ENCODE measurements at places on chromosomes 2 and 18.

- DNase-seq = no peak
These were observed 323.5 kb upstream of the TANK start for GRCh38 chr2:160836755-160837154.

GRCh38 chr2:201779901-201780673 is 646 bp downstream of the ALS2 start:
- no peak for DNase-seq

DNA sequence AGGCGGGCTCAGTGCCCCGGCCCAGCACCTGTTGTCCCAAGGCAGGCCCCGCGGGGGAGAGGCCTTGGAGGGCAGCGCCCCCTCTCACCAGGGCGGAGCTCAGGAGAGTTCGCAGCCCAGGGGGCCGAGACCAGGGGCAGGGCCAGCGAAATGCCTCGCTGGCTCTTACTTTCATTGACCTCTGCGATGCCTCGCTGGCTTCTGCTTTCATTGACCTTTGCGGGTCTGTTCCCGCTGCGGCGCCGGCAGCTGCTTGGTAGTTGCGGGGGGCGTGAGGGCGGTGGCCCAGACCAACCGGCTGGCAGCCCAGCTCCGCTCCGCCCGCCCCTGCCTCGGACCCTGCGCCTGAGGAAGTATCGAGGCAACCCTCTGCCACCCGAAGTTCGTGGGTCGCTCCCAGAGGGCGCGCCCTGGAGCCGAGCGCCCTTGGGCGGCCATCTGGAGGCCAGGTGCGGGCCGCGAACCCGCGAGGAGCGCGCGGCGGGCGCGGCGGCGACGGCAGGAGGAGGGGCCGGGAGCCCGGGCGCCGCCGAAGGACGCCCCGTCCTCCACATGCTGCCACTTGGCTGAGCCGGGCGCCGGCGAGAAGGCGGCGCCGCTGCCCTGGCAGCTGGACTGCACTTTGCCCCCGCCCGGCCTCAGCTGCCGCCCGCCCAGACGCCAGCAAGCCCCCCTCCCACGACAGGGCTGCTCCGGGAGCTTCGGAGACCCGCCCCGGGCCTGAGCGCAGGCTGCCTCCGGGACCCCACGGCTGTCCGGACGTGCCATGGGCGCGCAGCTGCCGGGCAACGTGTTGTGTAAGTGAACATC is 118.0 kb upstream of the MSTN start:
- peak; percentile 46 for DNase-seq

- DNase-seq = no peak
These were observed 100.0 kb upstream of the HDAC4 start for GRCh38 chr2:239500574-239501550.

DNA sequence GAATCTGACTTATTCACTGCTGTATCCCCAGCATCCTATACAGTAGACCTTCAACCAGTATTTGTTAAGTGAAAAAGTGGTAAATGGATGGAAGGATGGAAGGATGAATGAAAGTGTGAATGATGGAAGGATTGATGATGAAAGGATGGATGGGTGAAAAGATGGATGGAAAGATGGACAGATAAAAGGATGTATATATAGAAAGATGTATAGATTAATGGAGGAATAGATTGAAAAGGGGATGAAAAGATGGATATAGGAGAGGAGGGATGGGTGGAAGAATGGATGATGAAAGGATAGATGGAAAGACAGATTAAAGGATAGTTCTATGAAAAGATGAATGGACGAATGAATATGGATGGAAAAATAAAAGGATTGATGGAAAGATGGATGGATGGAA is 50.0 kb downstream of the PSD4 start:
- no peak for DNase-seq

DNA sequence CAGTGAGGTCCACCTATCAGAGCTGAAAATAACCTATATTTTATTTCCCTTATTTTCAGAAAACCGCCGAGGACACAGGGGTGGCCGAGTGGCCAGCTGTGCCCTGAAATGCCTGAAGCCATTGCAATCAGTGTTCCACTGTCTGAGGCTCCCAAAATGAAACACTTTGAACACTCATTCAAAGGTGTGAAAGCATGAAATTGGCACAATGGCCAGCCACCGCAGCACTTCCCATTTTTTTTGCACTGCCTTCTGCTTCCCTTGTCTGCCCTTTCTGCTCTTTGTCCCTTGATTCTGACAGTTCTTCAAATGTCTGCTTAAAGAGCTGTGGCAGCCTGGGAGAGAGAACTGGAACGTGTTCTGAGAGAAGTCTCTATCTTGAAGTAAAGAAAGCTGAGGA is 1127.5 kb upstream of the CELF4 start:
- DNase-seq = no peak

- DNase-seq = peak; percentile 40
These were observed 232.5 kb upstream of the FN1 start for GRCh38 chr2:215668378-215668775.

GRCh38 chr2:23589739-23590138 is 204.8 kb downstream of the KLHL29 start:
- no peak for DNase-seq

DNA sequence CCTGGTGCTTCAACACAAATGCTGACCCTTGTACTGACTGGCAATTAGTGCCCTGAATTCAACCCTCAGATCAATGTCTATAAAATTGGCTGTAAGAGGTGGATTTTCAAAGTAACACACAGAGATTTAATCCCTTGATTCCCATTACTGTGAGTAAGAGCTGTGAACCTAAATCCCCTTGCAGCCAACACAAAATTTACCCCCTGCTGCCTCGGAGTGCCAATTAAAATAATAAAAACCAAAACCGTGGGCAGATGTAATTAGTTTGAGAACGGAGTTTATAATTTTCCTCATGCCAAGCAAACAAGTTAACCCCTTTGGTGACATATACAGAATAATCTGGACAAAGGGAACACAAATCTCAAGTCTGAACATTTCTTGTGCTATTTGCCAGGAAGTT is 55.8 kb upstream of the REV1 start:
- no peak for DNase-seq

DNA sequence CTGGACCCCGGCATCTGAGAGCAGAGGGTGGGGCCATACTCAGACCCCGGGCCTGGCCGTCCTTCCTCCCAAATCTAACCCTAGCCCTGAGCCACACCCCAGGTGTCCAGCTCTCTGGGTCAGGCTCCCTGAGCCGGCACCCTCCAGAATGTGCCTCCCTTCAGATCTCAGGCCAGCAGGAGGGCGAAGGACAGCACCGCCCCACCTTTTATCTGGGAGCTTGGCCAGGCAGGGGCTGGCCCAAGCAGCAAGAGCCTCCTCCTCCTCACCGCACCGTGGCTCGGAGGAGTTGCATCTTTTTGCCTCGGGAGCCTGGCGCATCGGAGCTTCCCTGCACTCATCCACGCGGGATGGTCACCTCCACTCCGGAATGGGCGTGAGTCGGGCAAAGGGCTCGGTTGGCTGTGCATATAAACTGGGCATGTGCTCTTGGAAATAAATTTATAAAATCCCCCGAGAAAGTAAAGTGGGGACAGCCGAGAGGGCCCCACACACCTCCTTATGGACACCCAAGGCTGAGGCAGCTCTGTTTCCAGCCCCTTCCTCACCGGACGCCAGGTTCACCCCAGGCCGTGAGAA is 69.1 kb upstream of the CTDP1 start:
- no peak for DNase-seq

DNA sequence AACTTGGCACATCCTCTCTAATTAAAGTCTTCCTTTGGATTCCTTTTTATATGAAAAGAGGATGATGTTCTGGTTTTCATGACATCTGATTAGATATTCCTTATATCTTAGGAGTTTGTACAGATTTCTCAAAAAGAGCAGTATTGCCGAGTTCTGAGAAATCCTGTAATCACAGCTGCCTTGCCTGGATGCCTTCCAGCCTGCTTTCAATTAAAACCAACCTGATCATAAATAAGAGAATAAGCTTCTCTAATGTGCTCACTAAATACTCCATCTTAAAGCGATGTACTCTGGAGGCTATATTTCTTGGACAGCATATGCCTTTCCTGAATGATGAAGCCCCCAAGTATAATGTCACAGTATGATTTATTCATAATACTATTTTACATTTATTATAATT is 1203.8 kb upstream of the PIK3C3 start:
- no peak for DNase-seq

GRCh38 chr2:220552790-220553535 is 925.5 kb downstream of the SLC4A3 start:
- no peak for DNase-seq

GRCh38 chr2:21317131-21317530 is 193.4 kb downstream of the TDRD15 start:
- DNase-seq = no peak

GRCh38 chr2:95022309-95023221 is 2.9 kb upstream of the MAL start:
- DNase-seq = peak; percentile 74

DNA sequence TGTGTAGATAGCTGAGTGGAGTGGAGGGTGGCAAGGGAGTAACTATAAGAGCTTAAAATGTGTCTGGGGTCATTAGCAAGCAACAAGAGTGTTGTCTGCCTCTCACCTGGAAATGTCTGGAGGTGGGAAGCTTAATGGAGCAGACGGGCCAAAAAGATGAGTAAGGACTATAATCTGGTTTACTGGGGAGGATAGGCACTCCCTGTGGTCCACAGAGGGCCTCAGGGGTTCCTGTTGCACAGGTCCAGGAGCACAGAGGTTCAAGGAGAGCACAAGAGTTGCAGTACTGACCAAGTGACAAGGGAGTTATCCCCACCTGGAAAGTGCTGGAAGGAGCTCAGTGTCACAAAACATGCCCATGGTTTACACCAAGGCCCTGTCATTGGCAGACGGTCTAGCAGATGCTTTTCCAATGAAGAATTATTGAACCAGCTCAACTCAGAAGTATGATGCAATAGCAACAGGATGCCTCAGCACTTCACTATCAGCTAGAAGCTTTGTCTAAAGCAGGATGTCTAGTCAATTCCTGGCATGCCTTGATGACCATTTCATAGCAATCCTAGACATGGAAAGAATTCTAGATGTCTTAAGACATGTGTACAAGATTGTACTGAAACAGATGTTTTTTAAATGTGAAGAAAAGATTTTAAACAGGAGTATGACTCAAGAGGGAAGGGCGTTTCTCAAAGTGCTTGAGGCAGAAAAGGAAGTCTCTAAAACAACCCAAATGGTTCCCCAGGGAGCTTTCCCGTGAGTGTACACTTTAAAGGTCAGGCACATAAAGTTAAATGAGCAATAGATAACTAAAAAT is 62.9 kb upstream of the SERPINE2 start:
- DNase-seq = no peak
